Thoracic aorta (tissue), 2 donors: ENCODE measurements at places on chromosomes 1 and 21.
A peak's percentile ranks its signal among the peaks of the same experiment; 100 is the strongest.

GRCh38 chr1:185157599-185158412 is 839 bp downstream of the SWT1 start:
- DNase-seq = no peak

- no peak for DNase-seq
Observed at GRCh38 chr1:208209286-208209685, 34.9 kb downstream of the PLXNA2 start.

DNA sequence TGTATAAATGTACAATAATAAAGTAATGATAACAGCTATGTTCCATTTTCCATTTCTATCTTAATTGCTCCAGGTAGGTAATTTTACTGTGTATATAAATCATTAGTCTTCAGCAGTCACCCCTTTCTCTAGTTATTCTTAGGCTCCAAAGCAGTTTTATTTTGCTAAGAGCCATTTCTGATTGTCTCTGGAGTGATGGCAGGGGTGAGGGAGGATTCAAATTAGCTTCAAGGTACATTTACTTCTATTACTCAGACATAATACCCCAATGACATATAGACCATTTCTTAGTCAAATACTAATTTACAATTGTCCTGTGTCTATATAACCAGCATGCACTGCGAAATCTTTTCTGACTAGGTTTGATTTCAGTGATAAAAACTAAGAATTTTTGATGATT is 663.4 kb upstream of the PRMT6 start:
- no peak for DNase-seq

DNA sequence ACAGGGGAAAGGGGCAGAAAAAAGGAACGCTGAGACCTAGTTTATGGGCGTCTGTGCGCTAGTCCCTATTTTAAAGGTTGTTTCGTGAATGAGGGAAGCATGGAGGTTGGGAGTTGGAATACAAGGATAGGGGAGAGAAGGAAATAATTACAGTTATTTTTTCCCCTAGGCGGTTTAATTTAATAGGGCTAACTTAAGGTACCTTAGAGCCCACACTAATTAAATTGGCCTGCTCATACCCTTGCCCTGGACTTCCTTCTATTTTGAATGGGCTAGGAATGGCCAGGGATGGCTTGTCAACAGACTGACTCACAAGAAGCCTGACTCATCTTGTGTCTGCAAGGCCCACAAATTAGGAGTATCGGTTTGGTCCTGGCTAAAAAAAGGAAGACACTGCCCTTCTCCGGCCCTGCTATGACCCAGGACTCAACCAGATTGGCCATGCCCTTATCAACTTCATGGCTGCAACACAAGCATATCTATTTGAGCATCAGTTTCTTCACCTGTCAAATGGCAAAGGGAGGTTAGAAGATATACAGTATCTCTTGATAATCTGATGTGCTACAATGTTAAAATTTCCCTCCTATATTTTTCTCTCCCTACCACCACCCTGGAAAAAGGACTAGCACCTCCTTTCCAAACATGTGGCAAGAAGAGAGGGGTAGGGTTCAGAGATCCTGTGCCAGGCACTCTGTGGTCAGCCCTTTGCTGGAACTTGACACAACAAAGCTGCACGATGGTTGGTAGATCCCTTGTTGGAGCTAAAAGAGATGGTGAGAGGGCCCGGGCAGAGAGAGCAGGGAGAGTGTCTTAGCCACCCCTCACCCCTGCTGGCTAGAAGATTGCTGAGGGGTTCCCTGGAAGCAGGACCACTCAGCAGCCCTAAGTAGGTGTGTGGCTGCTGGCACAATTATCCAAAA is 2.2 kb upstream of the SSBP3 start:
- no peak for DNase-seq

DNA sequence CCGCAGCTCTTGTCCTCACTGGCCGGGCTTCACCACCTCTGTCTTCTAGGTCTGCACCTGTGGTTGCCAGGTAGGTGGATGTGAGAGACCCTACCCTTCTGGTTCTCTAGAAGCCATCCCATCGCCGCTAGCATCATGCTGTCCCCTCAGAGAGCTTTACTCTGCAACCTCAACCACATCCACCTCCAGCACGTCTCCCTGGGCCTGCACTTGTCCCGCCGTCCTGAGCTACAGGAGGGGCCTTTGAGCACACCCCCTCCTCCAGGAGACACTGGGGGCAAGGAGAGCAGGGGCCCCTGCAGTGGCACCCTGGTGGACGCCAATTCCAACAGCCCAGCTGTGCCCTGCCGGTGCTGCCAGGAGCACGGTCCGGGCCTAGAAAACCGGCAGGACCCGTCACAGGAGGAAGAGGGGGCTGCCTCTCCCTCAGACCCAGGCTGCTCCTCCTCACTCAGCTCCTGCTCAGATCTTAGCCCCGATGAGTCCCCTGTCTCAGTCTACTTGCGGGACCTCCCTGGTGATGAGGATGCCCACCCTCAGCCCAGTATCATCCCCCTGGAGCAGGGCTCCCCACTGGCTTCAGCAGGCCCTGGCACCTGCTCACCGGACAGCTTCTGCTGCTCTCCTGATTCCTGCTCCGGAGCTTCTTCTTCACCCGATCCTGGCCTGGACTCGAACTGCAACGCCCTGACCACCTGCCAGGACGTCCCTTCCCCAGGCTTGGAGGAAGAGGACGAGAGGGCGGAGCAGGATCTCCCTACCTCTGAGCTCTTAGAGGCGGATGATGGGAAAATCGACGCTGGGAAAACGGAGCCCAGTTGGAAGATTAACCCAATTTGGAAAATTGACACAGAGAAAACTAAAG is 1.2 kb downstream of the RUSC1 start:
- no peak for DNase-seq

DNA sequence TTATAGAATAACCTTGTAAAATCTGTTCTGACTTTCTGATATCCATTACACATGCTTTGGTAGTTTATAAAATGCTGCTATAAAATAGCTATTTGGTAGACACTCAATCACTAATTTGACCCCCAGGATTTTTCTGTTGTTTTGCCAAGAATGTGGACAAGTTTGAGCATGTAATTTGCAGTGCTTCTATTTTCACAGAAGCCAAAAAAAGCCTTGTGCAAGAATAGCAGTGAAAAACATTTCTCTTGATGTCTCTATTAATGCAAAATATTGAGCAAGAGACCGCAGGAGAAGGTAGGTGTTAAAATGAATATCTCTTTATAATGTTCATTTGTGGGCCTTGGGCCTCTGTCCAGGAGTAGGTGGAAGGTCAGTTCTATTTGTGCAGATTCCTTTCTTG is 22.5 kb downstream of the MAP3K7CL start:
- DNase-seq = no peak

DNA sequence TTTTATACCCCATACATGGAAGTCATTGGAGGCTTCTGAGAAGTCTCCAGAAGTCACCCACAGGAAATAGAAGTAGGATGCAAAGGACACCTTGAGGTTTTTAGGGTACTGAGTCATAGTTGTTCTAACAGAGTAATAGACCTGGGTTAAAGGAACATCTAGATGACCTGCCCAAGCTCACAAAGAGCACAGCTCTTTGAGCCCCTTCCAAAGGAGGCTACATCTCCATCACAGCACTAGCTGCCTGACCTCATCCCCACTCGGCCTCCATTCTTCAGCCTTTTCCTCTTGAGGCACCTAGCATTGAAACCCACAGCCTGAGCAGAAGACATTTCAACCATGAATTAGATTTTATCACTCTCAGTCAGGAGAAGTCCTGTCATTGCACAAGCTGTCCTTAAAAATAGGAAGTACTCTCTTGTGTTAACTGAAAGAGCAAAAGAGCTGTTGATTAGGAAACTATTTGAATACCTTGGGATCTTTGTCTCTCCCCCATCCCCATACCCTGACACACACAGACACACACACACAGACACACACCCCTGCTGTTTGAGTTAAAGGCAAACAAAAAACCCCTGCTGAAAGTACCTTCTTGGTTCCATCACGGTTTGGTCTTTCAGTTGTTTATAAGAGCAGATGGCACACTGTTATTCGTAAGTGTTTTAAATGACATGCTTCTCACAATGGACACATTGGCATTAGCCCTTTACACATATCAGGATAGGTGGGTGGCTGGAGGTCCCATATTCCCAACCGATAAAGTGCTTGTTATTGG is 22.2 kb downstream of the MKNK1 start:
- DNase-seq = no peak

GRCh38 chr1:21139601-21140000 is 37.1 kb downstream of the EIF4G3 start:
- no peak for DNase-seq

DNA sequence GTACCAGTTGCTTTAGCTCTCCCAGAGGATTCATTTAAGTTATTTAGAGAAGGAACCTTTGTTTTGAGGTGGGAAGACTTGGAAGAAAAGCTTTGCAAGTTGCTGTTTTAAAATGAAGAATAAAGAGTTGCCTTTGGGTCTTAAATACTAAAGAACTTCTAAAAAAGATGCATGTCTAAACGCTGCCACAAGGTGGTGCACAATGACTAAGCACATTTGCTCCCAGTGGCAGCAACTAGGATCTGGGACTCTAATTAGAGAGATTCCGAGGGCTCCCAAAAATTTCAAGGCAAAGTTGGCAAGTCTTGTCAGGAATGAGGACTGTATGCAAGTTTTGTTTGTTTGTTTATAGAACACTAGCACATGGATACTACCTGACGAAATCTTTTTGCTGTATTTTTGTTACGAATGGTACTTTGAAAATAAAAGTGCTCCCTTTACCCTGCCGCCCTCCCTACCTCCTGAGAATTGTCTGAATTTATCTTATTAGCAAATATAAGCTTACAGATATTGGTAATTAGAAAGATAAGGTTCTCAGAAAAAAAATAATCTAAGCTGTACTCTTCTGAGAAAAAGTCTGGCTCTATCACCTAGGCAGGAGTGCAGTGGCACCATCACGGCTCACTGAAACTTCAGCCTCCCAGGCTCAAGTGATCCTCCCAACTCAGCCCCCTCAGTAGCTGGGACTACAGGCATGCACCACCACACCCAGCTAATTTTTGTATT is 121.8 kb downstream of the HFM1 start:
- DNase-seq = no peak

DNA sequence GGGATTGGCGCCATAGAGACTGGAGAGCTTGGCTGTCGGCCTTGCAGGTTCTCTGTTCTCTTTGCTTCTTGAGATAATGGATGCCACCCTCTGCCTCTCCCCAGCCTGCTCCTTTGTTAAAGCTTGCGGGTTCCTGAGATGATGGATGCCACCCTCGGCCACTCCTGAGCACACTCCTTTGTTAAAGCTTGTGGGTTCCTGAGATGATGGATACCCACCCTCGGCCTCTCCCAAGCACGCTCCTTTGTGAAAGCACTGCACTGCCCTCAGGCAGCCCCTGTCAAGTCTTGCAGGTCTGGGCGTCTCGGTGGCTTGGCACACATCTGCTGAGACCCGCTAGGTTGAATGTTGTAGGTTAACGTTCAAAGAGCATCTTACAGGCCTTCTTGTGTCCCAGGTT is 76.5 kb downstream of the SCCPDH start:
- no peak for DNase-seq

DNA sequence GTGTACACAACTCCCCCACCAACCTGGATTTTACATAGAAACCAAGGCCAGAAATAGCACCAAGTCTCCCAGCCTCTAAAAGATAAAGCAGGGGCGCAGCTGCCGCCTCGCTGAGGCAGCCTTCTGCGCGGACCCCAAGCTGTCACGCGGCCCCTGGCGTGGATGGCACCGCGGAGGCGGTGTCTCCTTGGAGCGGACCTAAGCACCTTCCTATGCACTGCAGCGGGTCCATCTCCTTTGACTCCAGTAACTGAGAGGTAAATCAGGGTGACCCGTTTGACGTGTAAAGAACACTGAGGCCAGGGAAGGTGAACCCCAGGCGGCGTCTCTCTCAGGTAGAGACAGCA is 17.0 kb downstream of the ZNF697 start:
- no peak for DNase-seq

- DNase-seq = no peak
Observed at GRCh38 chr1:158028969-158029368, 35.5 kb downstream of the KIRREL1 start.

- DNase-seq = peak; percentile 8
Observed at GRCh38 chr1:10152709-10153284, 57.6 kb upstream of the KIF1B start.

DNA sequence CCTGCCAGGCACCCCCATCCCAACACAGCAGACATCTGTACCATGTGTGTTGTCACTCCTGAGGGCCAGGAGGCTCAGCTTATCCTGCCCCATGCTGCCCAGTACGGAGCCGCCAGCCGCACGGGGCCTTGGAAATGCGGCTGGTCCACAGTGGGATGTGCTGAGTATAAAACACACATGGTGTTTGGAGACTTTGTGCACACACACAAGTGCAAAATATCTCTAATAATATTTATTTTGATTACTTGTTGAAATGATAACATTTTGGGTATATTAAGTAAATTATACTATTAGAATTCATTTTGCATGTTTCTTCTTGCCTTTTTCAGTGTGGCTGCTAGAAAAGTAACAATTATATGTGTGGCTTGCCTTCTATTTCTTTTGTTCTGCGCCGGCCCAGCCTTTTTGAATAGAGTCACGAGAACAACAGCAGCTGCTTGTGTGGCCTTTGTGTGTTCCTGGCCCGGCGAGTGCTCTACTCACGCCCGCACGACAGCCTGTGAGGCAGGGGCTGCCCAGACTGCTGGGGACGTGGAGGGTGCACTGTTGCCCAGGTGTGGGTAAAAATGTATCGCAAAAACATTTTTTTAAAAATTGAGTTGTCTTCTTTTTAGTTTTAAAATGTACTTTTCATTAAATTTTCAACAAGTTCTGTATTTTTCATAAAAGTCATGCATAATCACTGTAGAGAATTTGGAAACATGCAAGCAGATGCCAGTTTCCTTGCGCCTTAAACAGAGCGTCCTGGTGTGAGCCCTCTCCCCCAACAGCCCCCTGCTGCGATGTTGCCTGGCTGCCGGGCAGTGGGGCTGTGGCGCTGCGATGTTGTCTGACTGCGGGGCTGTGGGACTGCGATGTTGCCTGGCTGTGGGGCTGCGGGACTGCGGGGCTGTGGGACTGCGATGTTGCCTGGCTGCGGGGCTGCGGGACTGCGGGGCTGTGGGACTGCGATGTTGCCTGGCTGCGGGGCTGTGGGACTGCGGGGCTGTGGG is 35.5 kb downstream of the COQ8A start:
- no peak for DNase-seq

DNA sequence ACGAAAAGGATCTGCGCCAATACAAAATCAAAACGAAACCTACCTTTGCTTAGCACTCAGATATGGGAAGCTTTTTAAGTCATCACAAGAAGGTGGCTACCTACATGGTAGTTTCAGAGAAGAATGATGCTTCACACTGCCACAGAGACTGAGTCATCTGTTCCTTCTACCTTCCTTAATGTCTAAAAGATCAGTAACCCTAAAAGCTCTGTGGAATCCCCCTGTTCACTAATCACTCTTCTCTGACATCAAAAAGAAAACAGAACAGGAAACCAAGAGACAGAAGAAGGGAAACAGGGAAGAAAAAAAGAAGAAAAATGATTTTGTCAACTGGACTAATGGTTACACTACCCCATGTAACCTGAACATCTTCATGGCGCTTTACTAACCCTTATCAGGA is 177.2 kb downstream of the SMYD3 start:
- no peak for DNase-seq

GRCh38 chr1:17135530-17135929 is 16.3 kb upstream of the PADI2 start:
- no peak for DNase-seq
